ENCODE measurements at places on chromosomes 5 and 9.

- DNase-seq, result no peak
These were observed 210.2 kb upstream of the GAS1 start for GRCh38 chr9:87157366-87158031.

DNA sequence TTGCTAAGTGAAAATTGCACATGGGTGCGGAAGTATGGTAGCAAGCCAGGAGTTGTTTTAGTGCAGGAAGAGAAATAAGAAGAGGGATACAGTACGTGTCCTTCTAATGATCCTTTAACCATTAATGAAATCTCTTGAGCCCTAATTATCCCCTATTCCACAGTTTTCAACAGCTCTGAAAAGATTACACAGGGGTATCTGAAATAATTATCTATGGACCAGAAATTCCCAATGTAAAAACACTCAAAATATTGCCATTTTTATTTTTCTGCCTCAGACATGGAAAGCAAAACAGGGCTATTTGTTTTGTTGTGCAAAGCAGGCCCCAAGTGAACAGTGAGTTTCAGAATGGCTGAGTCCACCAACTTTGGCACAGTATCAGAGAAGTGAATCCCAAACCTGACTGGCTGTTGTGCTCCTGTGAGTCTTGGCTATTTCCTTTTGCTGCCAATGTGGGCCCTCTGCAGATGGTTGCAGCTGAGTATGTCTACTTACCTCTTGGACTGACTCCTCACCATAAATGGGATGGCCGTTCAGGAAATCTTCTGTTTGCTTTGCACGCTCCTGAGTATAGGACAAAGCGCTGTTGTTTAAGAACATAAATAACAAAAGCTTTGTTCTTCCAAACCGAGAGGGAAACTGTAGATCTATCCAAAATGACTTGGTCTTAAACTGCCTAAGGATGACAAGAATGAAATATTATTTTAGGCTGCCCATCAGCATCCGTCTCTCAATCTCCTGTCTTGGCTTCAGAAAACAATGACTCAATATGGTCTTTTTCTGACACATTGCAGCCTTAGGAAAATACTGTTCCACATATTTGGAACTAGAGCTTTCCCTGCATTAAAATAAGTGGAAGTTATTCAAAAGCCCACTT lies 204.1 kb downstream of the DEPDC1B start:
- DNase-seq, result no peak

- no peak for DNase-seq
These were observed 134.0 kb downstream of the SNX18 start for GRCh38 chr5:54651482-54652076.

GRCh38 chr9:8143677-8144076 lies 344.1 kb upstream of the DMAC1 start:
- DNase-seq, result no peak

DNA sequence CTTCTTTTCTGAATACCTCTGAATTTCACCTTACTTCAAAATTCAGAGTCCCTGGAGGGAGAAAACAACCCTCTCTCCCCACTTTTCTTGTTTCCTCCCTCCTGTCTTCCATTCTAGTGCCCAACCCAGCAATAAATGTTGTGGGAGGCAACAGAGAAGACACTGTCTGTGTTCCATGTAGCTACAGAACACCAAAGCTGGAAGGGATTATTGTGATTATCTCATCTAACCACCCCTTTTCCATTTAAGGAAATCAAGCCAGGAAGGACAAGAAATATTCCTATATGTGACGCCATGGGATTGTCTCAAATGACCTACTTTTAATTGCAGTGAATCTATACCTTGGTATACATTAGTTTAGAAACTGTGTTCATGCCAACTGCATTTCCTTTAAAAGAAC lies 476.6 kb upstream of the TNC start:
- DNase-seq, result no peak

- DNase-seq, result no peak
These were observed 360.9 kb downstream of the KDM4C start for GRCh38 chr9:7118633-7119032.

- no peak for DNase-seq
These were observed 571.9 kb downstream of the PDE4D start for GRCh38 chr5:59321642-59322041.

GRCh38 chr5:150305095-150305494 lies 2.4 kb upstream of the ARSI start:
- no peak for DNase-seq

DNA sequence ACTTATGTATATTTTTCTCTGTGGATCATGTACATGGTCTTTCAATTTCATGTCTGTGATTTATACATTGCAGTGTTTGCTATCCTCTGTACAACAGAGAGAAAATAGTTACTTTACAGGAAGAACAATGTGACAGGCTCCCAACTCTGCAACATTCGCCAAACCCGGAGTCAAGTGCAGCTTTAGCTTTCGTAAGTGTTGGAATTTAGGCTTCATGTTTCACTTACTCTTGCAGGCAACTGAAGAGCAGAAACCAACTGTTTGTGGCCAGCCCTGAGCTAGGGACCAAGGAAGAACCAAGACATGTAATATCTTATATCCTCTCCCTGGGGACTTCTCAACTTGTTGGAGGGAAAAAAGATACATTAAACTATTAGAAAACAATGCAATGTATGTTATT lies 147.9 kb downstream of the C5orf15 start:
- DNase-seq, result no peak

GRCh38 chr5:76083555-76084495 lies 642 bp downstream of the SV2C start:
- peak; percentile 70 for DNase-seq

DNA sequence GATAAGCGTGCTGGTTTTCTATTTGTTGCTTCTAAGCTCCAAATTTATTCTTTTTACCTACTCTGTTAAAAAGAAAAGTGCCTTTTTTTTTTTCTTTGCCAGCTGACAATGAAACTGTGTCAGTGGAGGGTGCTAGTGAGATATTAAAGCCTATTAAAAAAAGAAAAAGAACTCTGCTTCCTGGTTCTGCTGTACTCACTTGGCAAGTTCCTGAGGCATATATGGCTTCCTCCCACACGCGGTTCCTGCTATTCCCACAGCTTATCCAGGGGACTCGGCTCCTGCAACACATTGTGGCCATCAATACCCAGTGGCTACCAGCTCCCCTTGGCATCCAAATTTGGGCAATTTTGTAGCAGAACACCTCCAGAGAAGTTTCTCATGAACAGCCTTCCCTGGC lies 1977.7 kb upstream of the CDH9 start:
- no peak for DNase-seq

- no peak for DNase-seq
These were observed 269.1 kb upstream of the ACTBL2 start for GRCh38 chr5:57751710-57752109.

DNA sequence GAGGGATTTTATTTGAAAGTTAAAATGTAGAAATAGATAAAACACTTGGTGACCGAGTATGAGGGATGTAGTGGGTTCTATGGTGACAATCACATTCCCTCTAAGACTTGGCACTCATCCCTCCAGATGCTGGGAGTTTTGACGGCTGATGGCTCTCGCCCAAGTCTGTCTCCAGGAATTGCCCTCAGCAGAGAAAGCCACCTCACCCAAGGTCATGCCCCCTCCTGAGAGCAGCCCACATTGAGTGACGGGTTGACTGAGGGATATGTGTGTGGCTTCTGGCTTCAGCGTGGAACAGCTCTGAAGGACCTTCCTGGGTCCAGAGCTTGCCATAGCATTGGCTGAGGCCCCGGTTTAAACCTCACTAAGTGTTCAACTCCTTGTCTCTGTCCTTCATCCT lies 19.4 kb downstream of the CAVIN4 start:
- no peak for DNase-seq

- no peak for DNase-seq
These were observed 1.1 kb downstream of the ARL10 start for GRCh38 chr5:176366232-176366894.

GRCh38 chr9:27569406-27569805 lies 3.9 kb downstream of the C9orf72 start:
- no peak for DNase-seq

DNA sequence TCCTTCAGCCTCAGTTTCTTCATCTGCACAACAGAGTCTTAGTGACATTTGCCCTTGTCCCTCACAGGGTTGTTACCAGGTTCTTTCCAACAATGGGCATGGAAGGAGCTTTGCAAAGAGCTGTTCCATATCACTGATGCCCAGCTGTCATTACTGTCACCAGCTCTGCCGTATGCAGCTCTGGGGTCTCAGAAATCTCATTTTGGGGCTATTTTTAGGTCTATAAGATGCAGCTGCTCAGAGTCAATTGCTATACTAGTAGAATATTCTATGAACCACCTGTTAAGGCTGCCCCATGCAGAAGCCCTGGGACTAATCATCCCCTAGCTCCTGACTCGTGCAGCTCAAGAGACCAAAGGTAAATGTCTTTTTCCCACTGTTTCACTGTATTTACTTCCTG lies 105.1 kb upstream of the TNPO1 start:
- no peak for DNase-seq

DNA sequence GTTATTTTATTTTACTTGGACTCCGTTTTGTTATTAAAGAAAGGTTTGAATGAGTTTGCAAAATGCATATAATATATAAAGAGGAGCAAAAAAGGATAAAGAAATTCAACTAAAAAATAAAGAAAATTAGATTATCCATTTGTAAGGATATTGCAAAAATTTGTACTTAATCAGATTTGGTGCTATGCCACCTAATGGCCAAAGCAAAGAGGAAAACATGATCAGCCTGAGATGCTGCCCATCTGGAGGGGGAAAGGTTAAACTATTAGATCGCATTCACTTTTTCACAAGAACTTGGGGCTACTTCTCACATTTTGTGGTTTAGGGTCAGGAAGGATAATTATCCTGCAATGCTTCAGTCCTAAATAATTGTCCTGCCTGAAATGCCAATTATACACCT lies 350.6 kb downstream of the MLLT3 start:
- no peak for DNase-seq

DNA sequence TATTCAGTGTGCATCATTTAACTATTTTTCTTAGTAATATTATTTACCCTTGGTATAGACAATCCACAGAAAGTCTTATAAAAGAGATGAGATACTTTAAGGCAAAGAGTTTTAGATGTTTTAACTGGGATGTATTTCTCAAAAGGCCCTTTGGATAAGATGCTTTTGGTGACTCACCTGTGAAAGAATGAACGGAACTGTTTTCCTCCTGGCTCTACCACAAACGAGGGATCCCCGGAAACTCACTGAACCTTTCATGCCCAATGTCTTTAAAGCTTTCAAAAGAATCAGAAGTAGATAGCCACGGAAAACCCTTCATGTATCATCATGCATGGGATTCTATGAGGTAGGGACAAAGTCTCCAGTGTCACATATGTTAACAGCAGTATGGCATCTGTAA lies 1.6 kb downstream of the ZNF782 start:
- DNase-seq, result no peak

DNA sequence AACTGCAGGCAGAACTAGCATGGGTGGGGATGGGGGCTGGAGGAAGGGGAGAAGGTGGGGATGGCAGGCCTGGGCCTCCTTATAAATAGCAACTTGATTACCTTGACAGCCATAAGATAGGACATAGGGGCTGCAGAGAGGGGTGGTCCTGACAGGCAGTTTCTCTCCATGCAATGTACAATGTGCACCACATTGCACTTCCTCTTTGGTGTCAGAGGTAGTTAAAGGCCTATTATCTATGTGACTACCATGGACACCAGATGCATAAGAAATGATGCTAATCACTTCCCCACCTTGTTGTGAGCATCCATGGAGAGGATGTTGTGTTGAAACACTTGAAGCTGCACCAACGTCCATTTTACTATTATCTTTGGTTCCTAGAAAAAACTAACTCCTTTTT lies 20.2 kb upstream of the SUB1 start:
- no peak for DNase-seq

DNA sequence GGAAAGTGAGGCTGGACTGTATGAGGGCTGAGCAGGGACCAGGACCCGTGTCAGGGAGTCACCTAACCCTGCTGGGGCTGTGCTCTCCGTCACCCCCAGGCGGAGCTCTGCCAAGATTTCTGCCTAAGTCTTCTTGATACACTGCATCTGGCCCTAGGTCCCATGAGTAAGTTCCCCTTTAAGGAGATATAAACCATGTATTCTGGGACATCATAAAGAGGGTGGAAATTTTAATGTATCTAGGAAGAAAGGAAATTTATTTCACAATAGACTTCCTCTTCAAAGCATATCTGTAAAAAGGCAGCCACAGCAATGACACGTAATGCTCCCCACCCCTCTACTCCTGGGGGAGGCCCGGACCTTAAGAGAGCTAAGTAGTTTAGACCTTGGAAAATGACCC lies 183.4 kb downstream of the FBXL7 start:
- DNase-seq, result no peak

DNA sequence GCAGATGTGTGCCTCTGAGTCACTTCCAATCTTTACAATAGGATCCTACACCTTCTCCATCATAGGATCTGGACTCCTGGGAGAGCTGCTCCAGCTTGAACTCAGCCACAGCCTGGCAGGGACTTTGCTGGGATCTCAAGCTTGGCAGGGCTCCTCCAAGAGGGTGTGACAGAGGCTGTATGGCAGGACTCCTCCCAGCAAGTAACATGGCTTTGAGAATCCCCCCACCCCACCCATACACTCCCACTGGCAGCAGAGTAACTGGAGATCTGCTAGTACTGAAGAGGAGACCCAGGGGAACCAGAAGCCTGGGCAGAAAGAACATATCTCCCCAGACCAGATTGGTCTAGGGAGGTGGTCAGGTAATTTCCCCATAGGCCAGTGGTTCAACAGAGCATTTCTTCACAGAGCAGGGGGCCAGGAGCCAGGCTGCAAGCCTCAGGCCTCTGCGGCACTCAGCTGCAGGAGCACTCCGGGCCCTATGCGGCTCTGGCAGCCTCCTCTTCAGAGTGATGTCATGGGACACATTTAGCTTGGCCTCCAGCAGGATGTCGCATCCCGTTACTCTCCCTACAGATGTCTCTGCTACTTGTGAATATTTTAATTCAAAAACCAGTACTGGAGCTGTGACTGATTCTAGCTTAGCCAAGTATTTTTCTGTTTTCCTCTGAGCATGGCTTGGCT lies 1.7 kb upstream of the ACSL6 start:
- DNase-seq, result no peak

GRCh38 chr5:74196233-74196632 lies 444.3 kb downstream of the ENC1 start:
- peak; percentile 21 for DNase-seq

Data from GM13977 (cell line).